ENCODE measurements at places on chromosomes 12 and 14.

GRCh38 chr12:24222968-24223367 lies 273.5 kb upstream of the SOX5 start:
- DNase-seq: no peak

GRCh38 chr12:71333418-71333817 lies 106.2 kb upstream of the LGR5 start:
- no peak for DNase-seq

- no peak for DNase-seq
Observed at GRCh38 chr12:47206450-47207339, 126.9 kb upstream of the AMIGO2 start.

GRCh38 chr12:749751-750270 lies 2.6 kb upstream of the WNK1 start:
- peak; percentile 20 for DNase-seq

DNA sequence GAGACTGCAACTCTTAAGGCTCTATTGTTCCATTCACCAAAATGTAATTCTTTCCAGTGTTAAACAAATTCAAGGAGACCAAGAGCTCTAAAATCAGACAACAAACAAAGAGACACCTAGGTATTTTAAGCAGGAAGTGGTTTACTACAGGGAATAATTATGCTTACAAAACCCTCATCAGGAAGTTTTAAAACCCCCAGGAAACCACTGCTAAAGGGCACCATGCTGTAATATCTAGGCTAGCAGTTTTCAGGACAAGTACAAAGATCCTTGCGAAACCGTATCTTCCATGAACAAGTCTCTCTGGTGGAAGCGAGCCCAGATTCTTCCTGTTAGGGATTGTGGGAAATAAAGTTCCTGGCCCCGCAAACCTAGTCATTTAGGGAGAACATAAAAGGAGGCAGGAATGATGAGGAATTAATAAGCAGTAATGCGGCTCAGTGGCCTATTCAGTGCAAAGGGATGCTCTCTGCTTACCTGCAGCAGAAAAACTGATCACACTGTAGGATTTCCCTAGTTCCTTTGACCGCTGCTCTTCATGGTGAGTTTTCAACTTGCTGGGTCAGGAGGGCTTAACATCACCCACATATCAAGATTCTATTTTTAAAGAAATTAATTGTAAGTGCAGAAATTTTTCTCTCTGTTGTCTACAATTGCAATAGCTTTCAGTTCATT lies 42.8 kb downstream of the ACSM4 start:
- no peak for DNase-seq

- DNase-seq: no peak
Observed at GRCh38 chr14:85308531-85309300, 221.2 kb upstream of the FLRT2 start.

GRCh38 chr14:103206836-103207387 lies 83.7 kb downstream of the TNFAIP2 start:
- DNase-seq: no peak

- peak; percentile 23 for DNase-seq
Observed at GRCh38 chr12:30847259-30847658, 79.3 kb upstream of the TSPAN11 start.

DNA sequence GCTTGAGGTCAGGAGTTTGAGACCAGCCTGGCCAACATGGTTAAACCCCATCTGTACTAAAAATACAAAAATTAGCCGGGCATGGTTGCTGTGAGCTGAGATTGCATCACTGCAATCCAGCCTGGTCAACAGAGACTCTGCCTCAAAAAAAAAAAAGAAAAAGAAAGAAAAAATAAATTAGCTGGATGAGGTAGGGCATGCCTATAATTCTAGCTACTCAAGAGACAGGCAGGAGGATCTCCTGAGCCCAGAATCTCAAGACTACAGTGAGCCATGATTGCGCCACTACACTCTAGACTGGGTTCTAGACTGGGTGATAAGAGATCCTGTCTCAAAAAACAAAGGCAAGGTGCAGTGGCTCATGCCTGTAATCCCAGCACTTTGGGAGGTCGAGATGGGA lies 16.9 kb downstream of the PPP4R3A start:
- DNase-seq: no peak

DNA sequence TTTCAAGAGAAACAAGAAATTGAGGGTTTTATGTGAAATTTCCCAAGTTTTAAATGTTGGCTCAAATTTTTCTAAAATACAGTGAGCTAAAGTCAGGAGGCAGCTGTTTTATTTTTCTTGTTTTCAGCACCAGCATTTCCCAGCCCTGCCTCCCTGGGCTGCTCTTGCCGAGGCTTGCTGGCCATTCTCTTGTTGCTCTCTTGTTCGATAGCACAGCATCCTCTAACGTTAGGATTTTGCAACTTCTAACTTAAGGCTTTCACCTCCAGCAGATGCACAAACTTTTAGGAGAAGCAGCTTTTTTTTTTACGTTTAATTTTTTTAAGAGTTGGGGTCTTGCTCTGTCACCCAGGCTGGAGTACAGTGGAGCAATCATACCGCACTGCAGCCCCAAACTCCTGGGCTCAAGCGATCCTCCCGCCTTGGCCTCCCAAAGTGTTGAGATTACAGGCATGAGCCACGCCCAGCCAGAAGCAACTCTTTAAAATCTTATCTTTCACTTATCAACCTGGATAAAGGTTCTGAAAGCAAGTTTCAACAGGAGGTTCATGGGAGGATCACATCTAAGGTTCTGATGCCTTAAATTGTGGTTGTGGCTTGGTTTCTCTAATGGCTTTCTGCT lies 40.2 kb downstream of the B4GALNT3 start:
- no peak for DNase-seq
